Stimulated activated CD4-positive, alpha-beta T cell treated with anti-CD3 and anti-CD28 coated beads, Interleukin-1b, Interleukin-23, amount 100 ng/mL, for 24 hours (primary cell): ENCODE measurements at places on chromosomes 7 and 10.

- DNase-seq = no peak
These were observed 41.2 kb downstream of the PARD3 start for GRCh38 chr10:34773636-34774630.

DNA sequence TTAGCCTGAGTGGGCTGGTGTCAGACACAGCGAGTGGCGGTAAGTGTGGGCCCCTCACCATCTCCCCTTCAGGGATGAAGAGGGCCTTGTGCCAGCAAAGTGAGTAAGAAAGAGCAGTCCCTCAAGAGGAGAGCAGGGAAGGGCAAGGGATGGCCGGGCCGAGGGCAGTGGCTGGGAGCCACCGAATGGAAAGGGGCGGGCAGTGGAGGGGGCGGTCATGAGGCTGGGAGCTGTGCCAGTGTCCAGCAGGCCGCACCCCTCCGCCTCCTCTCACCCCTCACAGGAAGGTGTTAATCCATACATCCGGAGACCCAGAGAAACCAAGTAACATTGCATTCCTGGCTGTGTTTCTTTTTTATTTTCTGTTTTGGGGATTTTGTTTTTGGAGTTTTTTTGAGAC lies 28.6 kb upstream of the RASGEF1A start:
- no peak for DNase-seq

GRCh38 chr10:131928248-131929095 lies 27.7 kb downstream of the PPP2R2D start:
- peak; percentile 33 for DNase-seq

DNA sequence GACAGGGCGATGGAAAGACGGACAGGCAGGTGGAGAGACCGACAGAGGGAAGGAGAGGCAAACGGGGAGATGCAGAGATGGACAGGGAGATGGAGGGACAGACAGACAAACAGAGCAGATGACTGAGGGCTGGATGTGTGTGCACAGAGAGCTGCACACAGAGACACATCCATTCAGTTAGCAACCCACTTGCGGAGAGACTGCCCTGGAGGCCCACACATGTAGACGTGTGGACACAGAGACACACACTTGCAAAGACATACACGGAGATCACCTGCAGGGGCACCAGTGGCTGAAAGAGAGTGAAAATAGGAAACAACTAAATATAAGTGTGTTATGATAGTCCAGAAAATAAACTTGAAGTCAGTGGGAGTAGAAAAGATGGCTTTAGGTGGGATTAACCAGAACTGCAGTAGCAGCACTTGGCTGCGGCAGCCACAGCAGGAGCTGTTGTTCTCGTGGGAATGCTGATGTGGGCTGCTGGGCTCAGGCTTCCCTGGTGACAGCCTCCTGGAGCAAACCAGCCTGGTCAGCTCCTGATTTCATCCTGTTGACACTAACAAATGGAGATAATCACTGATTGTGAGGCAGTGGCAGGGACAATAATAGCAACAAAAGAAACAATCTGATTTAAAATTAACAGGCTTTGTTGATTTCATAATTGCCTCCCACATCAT lies 134.1 kb downstream of the CCNY start:
- no peak for DNase-seq
